ENCODE measurements at places on chromosomes 1 and 21.

DNA sequence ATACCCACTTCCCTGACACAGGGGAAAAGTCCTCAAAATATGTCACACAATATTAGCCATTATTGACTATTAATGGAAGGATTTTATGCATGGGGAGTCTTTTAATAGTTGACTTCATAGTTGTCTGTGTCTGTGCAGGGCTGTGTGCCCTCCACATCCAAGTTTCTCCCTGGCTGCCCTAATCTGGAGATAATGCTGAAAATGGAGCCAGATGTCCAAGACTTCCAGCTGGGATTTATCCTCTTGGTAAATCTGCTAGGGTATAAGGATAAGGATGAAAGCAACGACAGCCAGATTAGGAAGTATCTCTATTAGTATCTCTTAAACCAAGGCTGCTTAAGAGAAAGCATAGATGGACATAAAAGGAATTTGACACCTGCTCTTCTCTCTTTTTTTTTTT is 42.1 kb downstream of the CDK18 start:
- DNase-seq, result no peak

GRCh38 chr1:88029899-88030298 is 654.2 kb upstream of the PKN2 start:
- DNase-seq, result no peak

GRCh38 chr1:35863881-35864625 is 19.0 kb upstream of the AGO1 start:
- no peak for DNase-seq

DNA sequence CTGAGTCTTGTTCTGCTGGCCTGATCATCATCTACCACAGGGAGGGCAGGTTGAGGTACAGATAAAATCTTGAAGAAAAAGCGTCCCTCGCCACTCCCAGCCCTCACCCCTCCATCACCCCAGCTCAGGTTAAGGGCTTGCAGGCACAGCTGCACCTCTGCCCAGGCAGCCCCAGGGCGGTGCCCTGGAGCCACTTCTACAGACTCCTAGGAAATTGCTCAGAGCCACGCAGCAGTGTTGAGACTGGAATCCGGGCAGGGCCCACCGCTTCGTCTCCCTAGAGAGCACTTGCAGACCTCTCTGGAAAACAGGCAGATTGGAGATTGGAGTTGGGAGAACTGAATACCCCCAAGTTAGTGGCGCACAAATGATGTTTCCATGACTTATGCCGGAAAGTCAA is 35.3 kb downstream of the VN1R5 start:
- no peak for DNase-seq

GRCh38 chr21:26453267-26453666 is 119.8 kb downstream of the CYYR1 start:
- DNase-seq, result no peak

- DNase-seq, result no peak
Measured at GRCh38 chr1:24463776-24464735, 38.6 kb upstream of the RCAN3 start.

DNA sequence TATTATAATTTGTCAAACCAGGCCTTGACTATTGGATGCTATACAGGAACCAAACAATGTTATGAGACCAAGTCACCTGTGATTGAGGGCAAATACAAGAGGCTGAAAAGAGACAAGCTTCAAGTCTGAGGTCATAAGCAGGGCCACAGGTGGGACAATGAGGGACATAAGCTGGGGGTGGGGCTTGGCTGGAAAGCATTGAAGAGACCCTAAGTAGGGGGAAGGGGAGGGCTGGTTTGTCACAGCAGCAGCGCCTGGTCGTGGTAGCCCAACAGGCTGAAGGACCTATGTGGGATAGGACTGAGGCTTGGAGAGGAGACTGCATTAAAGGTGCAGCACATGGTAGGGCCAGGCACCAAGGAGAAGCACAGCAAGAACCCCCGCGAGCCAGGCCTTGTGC is 17.9 kb downstream of the HMGN2 start:
- no peak for DNase-seq

GRCh38 chr21:37273911-37274690 is 7.0 kb upstream of the VPS26C start:
- no peak for DNase-seq

GRCh38 chr21:45379901-45380330 is 25.0 kb upstream of the COL18A1 start:
- peak; percentile 7 for DNase-seq

DNA sequence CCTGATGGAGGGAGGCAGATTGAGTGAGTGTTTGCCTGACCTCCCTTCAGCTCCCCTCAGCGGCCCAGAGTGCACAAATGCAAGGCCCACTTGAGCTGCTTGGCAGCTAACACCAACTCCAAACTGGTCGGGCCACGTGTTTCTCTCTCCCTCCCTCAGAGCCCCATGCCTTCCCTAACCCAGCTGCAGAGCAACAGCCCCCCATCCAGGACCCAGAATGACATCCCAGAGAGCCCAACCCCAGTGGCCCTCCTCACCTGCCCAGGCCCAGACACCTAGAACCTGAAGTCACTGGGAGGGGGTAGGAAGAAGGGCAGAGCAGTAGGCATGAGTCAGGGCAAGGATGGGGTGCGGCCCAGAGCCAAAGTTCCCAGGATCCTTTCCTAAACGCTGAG is 789 bp upstream of the S100A14 start:
- no peak for DNase-seq

GRCh38 chr1:222931023-222931422 is 116.2 kb downstream of the DISP1 start:
- no peak for DNase-seq

- DNase-seq, result no peak
Measured at GRCh38 chr1:196380316-196380715, 227.9 kb downstream of the KCNT2 start.

- no peak for DNase-seq
Measured at GRCh38 chr1:223358826-223359225, 5.2 kb downstream of the SUSD4 start.

GRCh38 chr1:93419344-93419743 is 28.6 kb upstream of the FNBP1L start:
- DNase-seq, result no peak

- DNase-seq, result no peak
Measured at GRCh38 chr1:56070601-56071000, 508.8 kb downstream of the PLPP3 start.

DNA sequence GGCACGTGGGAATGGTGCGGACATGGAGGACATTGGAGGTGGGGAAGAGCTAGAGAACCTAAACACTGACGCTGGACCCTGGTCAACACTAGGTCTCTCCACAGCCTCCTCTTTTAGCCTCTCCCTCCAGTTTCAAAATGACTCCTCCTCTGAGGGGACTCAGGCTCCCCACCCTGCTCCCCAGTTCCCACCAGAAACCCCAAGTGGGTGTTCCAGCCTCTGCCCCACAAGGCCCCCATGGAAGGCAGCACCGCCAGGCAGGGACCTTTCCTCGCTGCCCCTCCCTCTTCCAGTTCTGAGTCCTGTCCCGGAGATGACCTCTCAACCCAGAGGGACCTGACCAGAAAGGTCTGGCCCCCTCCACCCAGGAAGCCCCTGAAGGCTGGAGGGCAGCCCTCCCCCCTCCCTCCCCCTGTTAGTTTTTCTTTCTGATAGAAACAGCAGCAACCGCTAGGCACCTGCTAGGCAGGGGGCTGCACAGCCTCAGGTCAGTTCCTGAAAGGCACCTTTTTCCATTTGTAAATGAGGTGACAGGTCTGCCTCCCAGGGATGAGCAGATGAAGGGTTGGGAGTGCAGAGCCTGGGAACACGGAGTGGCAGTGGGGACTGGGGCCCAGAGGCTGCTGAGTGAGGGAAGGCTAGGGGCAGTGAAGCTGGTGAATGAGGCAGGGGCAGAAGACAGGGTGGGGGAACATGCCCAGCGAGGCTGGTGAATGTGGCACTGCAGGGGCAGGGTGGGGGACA is 9.3 kb upstream of the ITGB2 start:
- DNase-seq, result no peak

DNA sequence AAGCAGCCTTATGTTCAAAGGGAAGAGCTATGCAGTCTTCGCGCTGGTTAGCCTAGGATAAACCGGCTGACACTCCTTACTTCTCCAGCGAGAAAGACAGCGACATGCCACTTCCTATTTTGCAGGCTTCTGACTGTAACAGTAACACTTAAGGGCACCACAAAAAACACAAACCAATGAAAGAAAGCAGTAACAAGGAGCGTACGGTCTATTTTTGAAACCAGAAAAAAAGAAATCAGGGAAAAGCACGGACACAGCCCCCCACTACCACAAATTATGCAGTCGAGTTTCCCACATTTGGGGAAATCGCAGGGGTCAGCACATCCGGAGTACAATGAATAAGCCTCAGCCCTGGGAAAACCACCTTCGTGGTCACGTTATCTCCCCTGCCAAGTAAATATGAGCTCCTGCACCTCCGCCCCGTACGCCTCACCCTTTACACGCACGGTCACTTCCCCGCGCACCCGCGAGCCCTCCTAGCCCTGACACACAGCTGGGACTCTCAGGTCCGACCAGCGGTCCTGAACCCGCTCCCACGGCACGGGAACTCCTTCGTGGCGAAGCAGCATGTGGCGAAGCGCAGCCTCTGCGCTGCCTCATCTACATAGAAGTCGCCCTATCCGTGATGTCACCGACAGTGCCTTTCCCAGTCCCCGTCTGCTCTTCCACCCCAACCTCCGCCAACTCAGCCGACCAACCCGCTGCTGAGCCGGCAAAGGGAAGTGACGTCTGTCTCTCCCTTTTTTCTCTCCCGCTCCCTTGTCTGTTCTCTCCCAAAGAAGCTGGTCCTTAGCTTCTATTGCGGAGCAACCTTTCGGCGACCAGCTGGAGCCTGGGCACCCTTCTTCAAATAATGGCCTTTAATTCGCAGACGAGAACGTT is 40.9 kb upstream of the PPIAL4F start:
- DNase-seq, result peak; percentile 68

DNA sequence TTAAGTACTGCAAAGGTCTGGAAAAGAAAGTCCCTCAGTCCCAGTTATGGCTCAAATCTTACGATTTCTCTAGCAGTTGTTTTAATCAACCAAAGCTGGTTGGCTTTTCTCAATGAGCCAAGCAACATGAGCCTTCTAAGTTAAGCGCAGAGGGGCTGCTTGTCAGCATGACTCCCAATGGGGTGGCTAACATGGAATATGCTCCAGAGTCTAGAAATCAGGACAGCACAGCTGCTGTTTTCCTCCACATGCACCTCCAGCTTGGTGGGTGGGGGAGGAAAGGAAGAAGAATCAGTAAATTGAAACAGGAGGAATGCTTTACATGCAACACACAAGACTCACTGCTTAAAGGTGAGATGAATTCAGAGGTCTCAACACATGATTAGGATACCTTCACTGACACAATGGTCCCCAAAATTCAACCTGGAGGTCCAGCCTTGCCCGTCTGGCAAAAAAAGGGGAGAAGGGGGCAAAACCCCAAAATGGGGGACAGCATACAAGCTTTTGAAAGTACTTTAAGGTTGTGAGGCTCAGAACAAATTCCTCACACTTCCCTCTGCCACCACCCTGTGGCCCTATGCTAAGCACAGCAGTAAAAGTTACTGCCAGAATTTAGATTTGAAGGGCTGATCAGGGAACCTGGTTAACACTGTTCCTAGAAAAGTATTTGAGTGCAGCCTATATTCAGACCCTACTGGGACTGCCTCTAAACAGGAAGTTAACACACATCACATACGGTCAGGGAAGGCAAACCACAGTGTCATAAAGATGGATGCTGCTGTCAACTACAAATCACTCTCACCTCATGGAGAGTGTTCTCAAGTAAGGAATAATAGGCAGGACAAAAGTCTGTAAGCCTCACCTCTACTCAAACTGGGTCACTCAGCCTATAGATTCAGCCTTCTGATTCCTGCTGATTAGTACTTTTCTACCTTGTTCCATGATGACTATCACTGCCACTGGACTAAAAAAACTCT is 2.6 kb downstream of the GATAD2B start:
- no peak for DNase-seq

DNA sequence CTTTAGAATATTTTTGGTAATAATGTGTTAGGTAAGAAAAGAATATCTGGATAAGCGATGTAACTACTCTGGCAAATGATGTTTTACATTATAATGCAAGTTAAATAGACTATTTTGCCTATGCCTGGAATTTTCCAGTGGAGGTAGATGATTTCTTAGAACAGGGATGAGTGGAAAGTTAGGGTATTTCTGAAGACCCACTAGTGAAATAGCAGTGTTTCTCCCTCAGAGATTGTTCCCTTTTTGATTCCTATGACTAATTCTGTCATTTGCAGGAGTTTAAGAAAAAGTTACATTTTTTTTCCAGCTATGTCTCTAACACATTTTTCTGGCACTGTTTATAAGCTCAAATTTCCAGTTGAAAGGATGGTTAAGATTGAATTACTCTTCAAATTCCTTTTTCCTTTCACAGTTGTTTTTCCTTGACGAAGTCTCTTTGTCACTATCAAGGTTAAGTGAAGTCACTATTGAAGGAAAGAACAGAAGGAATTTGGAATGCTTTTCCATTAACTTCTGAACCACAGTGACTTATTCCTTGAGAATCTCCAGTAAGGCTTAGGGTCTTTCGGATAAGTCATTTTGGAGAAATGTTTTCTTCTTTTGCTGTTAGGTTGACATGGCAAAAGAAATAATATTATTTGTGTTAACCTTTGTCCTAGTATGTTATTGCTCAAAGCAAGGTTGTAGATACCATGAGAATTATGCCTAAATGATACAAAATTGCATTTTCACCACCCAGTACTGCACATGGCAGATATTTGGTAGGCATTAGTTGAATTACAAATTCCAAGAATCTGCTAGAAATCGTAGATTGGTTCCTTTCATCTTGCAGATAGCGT is 42.9 kb upstream of the ZNF326 start:
- no peak for DNase-seq

DNA sequence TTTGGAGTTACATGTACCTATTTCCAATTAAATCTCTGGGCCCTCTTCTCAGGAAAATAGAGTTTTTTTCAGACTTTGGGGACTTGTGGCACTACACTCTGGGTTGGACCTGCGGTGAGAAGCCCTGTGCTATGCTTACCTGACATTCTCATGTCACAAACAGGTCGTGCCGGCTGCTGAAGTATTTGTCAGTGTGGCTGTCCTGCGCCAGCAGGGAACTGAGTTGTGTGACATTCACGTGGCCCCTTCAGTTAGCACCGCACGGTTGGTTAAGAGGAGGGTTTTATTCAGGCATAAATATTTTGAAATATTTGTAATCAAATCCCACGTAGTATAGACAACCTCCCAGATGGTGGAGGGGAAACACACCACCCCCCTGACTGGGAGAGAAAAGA is 6.3 kb upstream of the COL6A2 start:
- DNase-seq, result no peak

GRCh38 chr1:167052389-167052788 is 37.8 kb downstream of the GPA33 start:
- DNase-seq, result no peak

GRCh38 chr1:27092888-27093287 is 62.0 kb downstream of the SLC9A1 start:
- DNase-seq, result no peak

- no peak for DNase-seq
Measured at GRCh38 chr1:234750922-234751627, 141.1 kb upstream of the IRF2BP2 start.

Measured in mesothelial cell of epicardium (in vitro differentiated cells).